Stimulated activated CD8-positive, alpha-beta memory T cell treated with anti-CD3 and anti-CD28 coated beads, Interleukin-4, amount 100 ng/mL, for 1 hour (primary cell): ENCODE measurements at places on chromosomes 1 and 21.

DNA sequence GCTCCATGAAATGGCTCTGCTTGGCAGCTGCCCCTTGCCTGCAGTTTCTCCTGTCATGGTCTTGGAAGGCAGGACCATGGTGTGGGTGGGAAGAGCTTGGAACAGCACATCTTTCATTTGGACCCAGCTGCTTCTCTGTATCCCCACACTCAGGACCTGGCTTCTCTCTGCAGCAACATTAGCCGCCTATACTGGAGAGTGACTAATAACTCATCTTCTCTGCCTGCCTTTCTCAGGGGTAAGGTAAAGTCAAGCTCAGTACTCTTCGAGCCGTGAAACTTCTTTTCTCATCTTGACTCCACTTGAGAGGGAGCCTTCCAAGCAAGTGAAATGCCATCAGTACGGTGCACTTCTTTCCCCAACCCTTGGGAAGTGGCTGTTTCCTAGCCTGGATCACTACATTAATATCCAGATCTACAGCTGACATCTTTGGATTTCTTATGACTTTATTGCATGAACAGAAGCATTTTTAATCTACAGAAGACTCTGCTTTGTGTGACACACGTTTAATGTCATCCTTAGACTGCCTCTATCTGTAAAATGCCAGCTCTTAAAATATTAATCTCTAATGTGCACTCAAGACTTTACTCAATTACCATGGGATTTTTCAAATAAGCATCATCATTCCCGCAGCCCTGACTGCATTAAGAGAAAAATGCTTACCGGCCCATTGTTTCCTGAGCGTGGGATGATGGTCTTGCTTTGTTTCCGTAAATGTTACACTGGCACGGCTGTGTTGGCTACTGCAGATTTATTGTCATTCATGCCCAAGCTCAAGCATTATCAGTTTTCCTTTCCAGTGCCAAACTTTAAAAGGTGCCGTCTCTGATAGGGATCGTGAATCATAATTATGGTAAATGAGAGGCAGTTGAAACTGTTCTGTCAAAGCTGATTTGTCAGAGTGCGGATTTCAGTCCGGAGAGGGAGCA lies 242.9 kb downstream of the HHAT start:
- DNase-seq = no peak

DNA sequence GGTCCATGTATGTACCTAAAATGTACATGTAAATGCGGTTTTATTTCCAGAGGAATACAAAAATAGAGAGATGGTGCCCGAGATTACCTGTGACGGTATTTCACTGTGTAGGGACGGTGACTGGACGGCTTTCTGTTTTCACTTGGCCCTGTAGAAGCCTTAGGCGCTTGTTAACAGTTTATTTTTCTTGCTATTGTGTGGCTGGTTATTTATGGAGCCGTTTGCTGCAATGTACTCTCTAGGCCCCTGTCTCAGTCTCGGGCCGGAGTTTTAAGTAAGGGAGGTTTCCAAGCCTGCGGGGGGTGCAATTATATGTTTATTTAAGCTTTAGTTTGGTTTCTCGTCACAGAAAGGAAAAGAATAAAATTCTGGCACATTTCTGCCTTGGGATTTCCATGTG lies 413 bp downstream of the EFCAB7 start:
- no peak for DNase-seq

GRCh38 chr1:59143133-59143487 lies 153.8 kb upstream of the FGGY start:
- DNase-seq = no peak

- DNase-seq = no peak
Observed at GRCh38 chr1:19622204-19622603, 21.9 kb upstream of the NBL1 start.

DNA sequence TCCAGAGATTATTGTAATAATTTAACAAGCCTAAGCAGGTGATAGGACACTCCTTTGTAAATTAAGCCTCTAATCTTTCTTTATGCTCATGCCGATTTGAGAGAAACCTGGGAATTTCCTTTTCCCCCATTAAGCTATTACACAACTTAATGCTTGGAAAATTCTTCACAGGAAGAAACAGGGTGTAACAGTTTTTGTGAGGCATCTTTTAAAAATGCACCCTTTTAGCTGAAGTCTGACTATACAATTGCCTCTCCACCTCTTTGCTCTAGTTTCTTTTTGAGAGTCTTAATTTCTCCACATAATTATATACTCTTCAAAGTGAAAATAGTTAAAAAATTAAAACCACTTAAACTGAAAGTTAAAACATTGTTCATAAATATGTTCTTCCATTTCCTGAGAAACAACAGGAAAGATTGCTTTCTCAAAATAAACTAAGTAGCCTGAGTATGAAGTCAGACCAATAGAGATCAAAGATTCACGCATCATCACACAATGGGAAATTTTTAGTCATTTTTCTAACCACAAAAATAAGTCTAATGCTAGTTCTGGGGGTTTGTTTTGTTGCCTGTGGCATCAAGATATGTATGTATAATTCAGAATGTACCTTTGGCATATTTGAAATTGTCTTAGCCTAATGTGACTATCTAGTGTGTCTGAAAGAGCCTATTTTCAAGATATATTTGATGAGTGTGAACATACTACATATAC lies 34.7 kb downstream of the LRRC8D start:
- no peak for DNase-seq

DNA sequence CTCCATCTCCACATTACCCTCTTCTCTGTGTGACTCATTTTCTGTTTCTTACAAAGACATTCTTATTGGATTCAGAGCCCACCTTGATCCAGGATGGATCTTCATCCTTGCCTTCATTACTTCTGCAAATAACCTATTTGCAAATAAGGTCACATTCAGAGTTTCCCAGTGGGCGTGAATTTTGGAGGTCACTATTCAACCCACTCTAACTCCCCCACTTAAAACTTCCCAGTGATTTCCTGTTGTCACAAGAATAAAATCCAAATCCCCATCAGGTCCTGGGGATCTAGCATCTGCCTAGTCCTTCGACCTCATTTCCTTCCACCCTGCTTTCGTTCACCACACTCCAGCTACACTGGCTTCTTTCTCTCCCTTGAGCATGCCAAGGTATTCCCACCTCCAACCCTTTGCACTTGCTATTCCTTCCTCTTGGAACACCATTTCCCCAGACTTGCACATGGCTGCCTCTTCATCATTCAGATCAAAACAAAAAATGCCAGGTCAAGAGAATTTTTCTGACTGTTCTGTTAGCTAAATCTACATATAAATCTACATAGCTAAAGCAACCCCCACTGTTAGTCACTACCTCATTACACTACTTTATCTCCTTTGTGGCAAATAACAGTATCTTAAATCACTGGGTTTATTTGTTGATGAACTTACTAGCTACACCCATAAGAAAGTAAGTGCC lies 187.2 kb downstream of the TOMM20 start:
- no peak for DNase-seq

DNA sequence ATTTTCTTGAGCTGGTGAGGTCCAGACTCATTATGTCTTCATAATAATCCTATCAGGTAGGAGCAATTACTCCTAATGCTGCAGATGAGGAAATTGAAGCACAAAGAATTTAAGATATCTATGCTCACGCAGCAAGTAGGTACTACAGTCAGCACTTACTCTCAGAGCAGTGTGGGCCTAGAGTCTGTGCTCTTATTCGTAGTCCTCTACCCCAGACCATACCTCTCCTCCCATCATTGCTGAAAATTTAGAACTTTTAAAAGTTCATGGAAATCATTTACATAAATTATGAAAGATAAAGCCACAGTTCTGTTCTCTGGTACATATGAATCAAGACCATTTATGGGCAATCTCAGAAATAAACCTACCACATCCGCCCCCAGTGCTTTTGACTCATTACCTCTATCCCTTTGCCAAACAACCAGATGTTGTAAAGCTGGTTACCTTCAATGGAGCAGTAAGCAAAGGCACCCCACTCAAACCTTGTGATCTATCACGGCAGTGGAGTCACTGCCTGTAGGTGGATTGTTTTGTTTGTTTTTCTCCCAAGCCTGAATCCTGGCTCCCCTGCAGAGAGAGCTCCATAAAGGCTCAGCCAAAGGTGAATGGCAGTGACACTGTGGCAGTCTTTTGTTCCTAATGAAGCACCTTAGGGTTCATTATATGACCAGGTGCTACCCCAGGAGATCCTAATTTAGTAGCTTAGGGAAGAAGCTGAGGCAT lies 20.9 kb upstream of the MAN1A2 start:
- DNase-seq = no peak

- DNase-seq = no peak
Observed at GRCh38 chr1:51945591-51945990, 44.9 kb downstream of the RAB3B start.

DNA sequence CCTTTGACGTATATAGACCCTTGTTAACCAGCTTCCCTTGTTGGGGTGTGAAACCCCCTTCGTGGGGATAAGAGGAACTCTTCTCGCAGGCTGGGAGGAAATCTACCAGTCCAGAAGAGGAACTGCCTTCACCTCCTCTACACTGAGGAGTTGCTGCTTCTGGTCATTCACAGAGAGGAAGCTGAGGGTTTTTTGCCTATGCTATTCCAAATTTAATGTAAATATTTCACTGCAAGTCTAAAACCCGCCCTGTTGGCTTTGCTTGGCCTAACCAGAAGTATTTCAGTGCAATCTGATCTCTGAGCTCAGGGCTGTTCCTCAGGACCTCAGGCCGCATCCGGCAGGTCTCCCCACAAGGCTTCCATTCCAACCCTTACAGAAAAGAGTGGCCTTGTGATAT lies 150.1 kb downstream of the HIVEP3 start:
- no peak for DNase-seq

GRCh38 chr1:169494343-169494742 lies 8.6 kb upstream of the SLC19A2 start:
- DNase-seq = no peak

DNA sequence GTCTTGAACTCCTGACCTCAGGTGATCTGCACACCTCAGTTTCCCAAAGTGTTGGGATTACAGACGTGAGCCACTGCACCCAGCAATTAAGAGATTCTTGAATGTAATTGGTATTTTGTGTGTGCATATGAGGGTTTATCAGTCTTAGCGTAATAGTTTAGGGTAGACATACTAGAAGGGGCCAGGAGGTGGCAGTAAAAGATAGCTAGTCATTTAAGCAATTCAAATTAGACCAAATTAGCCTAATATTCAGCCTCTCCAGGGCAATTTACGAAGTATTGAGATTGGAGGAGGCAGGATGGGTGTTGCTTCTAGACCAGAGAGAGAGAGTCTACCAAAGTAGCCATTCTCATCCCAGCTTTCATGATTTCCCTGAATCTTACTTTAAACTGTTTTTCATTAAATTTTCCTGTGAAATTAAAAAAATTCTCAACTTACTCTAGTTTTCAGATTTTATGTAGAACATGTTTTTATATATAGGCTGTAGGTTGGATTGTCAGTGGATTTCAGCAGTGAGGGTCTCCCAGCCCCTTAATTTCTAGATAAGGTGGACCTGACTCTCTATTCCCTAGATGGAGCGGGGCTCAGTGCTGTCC lies 119.7 kb downstream of the HHAT start:
- DNase-seq = no peak

DNA sequence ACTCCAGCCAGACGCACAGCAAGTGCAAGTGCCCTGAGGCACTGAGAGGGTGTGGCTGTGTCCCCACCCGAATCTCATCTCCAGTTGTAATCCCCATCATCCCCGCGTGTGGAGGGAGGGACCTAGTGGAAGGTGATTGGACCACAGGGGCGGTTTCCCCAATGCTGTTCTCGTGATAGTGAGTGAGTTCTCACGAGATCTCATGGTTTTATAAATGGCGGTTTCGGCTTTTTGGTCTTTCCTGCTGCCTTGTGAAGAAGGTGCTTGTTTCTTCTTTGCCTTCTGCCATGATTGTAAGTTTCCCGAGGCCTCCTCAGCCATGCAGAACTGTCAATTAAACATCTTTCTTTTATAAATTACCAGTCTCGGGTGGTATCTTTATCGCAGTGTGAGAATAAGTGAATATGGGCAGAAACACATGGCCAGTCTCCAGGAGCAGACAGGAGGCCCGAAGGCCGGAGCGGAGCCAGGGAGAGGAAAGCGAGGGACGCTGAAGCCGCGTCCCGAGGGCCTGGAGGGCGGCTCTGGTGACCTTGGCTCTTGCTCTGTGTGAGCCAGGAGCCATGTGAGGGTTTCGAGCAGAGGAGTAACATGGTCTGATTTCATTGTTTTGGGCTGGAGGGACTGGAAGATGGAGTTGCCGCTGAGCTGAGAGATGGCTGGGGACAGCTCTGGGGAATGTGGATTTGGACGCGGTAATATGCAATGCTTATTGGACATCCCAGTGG lies 76.0 kb upstream of the C1orf174 start:
- DNase-seq = no peak

DNA sequence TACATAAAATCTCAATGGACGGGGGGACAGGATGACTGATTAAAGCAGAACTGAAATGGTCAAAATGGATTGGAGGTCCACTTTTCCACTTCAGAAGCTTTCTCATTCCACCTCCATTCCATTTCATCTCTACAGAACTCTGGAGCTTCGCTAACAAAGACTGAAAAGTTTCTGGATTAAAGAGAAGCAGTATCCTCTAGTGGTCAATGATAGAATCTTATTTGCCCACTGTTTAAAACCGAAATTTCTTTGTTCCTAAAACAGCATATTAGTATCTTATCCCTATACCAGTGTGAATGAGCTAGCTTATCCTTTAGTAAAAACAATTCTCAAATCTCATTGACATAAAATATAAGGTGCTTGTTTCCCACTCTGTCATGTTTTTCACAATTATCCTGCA lies 890.6 kb downstream of the KCNT2 start:
- no peak for DNase-seq

DNA sequence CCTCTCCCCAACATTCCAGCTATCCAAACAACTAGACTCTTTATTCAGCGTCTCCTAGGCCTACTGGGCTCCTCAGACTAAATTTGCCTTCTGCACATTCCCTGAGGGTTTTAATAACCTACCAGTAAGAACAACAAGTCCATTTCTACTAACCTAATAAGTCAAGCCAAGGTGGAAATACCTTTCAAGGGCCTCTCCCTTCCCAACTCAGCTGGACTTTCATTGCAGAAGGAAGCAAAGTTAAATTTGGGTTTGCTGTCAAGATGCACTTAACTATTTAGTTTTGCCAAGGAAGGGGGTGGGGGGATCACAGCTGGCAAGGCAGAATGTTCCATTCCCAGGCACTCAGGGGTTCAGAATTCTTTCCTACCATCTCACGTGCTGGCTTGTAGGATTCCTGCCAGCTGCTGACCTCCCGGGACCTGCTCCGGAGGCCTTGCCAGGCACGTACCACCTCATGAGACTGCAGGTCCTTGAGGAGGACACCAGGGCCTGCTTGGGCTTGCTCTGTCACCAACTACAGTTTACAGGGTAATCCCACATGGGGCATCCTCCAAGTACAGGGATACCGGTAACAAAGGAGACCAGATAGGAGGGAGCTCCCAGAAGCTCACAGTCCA lies 29.8 kb downstream of the SLC30A1 start:
- no peak for DNase-seq
